ENCODE measurements at places on chromosomes 16 and 17.

GRCh38 chr16:59356709-59357108 lies 622.6 kb upstream of the GOT2 start:
- DNase-seq = no peak

GRCh38 chr17:1009229-1010085 lies 12.5 kb downstream of the TIMM22 start:
- no peak for DNase-seq

DNA sequence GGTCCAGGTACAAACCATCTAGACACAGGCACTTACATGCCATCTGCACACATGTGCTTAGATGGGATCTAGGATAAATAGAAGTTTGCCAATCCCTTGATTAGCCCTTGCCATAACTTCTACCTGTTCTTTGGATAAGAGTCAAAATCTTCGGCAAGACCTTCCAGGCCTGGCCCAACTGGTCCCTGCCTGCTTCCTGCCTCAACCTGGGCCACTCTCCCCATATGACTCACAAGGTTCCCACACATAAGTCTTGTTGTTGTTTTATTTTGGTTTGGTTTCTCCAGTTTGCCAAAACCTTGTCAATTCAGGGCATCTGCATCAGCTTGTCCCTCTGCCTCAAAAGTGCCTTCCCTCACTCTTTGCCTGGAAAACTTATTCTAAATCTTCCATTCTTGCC lies 95.3 kb upstream of the XYLT1 start:
- DNase-seq = no peak

- DNase-seq = no peak
Observed at GRCh38 chr17:9342225-9342624, 233.4 kb downstream of the STX8 start.

- DNase-seq = no peak
Observed at GRCh38 chr16:47247690-47248089, 103.9 kb upstream of the NETO2 start.

DNA sequence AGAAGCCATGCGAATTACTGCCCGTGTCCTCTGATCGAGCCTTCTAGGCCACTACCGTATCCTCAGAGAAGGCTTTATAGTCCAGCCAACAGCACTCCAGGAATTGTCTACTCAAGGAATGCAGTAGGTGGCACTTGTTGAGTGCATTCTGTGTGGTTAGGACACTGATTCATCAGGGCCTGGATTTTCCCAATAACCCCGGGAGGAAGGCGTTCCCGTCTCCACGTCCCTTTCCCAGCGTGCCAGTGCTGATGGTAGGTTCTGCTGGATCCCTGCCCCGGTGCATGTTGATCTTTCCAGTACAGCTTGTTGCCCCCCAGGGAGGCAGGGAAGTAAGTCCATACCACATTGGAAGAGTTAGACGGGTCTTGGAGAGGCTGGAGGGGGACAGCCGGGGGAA lies 122.2 kb downstream of the RPTOR start:
- no peak for DNase-seq

All from WERI-Rb-1 (cell line).